Stomach (tissue), 19 donors: ENCODE measurements at places on chromosomes 7 and 10.

DNA sequence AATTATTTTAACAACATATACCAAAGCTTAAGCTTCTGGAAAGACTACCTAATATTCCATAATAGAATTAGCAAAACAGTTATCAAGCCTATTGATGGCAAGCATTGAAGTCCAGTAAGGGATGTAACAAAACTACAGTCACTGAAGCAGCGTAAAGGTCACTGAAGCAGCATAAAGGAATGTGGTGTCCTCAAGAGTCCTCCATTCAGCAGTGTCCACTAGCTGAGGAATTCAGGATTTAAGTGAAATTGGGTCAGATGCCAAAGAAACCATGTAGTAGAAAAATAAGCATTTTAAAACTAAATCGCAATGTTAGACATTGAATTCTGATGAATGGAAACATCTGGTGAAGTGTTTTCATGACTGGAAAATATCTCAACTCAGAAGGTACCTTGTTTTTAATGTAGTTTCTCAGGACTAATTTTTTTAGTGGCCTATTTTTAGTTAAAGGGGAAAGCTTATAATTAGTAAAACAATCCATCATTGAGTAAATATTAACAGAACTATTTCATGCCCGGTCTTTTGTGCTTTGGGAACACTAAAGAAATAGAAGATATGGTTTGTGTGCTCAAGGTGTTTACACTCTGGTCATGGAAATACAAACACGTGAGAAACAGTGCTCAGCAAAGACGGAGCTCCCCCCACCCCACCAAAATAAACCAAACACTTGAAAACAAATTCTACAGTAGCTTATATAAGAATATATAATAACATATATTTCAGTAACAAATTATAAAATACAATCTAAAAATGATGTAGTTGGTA, 121.4 kb downstream of the CDK14 start:
- H3K27ac ChIP-seq = peak overlapping the region; percentile 82
- H3K4me1 ChIP-seq = peaks cover 96% of the 10 kb centered on the region
- peak; percentile 47 for DNase-seq
- no peaks in the 10 kb centered on the region for H3K27me3 ChIP-seq
- no peaks in the 10 kb centered on the region for H3K36me3 ChIP-seq
- H3K4me3 ChIP-seq = no peak overlapping the region

GRCh38 chr7:1380231-1380815, 78.9 kb downstream of the MICALL2 start:
- H3K4me1 ChIP-seq = no peaks in the 10 kb centered on the region
- no peak overlapping the region for H3K27ac ChIP-seq
- H3K27me3 ChIP-seq = peaks cover 37% of the 10 kb centered on the region
- DNase-seq = no peak

DNA sequence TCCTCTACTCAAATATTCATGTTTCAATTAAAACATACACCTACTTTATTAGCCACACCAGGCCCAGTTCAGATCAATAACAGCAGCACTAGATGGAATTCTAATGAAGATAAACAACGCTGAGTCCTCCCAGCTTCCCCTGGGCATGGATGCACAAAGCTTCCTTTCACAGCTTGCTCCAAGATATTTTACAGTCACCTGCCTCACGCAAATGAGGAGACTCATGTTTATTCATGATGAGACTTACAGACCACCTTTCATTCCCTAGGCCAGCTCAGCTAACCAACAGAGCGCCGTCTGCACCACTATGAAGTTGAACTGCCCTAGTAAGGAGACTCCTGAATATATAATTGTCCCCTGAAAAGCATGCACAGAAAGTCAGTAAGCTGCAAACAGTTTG, 283.0 kb upstream of the AOAH start:
- no peaks in the 10 kb centered on the region for H3K4me1 ChIP-seq
- peaks cover 4% of the 10 kb centered on the region for H3K36me3 ChIP-seq
- DNase-seq = no peak
- no peak overlapping the region for H3K4me3 ChIP-seq

- no peak for DNase-seq
- no peaks in the 10 kb centered on the region for H3K27me3 ChIP-seq
- H3K36me3 ChIP-seq = peaks cover 39% of the 10 kb centered on the region
- H3K4me1 ChIP-seq = peaks cover 12% of the 10 kb centered on the region
- no peak overlapping the region for H3K4me3 ChIP-seq
Measured at GRCh38 chr10:84469470-84469869, 141.1 kb downstream of the CCSER2 start.

DNA sequence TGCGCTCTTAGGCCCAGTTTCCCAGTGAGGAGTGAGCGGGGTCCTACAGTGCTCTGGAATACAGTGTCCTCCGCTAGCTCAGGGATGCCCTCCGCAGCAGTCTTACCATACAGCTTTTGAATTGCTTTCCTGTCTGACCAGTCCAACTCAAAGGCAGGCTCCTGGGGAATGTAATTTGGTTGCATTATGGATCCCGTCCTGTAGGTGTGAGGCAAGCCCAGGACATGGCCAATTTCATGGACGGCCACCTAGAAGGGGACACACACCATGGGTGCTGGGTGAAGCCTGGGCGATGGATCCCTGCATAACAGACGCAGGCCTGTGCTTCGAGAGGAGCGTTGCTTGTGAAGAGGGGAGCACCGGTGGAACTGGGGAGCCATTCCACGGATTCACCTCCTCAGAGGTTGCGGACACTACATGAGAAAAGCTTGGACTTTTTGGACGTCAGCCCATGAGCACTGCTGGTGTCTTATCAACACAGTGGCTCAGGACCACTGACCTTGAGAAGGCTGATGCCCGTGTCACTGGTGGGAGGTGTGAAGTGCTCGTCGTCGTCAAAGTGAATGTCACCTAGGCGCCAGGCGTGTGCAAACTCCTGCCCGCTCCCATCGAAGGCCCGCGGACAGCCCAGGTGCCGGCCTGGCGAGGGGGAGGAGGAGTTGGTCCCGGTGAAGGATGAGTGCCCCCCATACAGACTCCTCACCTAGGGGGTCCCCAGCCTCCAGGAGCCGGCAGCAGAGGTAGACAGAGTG, 3.3 kb downstream of the MMP21 start:
- no peaks in the 10 kb centered on the region for H3K4me1 ChIP-seq
- DNase-seq = no peak
- no peaks in the 10 kb centered on the region for H3K27me3 ChIP-seq
- H3K4me3 ChIP-seq = no peak overlapping the region
- H3K27ac ChIP-seq = no peak overlapping the region

GRCh38 chr10:104342941-104343411, 4.7 kb upstream of the ITPRIP start:
- no peaks in the 10 kb centered on the region for H3K27me3 ChIP-seq
- DNase-seq = no peak
- no peak overlapping the region for H3K27ac ChIP-seq
- H3K4me1 ChIP-seq = peaks cover 25% of the 10 kb centered on the region
- no peaks in the 10 kb centered on the region for H3K36me3 ChIP-seq

DNA sequence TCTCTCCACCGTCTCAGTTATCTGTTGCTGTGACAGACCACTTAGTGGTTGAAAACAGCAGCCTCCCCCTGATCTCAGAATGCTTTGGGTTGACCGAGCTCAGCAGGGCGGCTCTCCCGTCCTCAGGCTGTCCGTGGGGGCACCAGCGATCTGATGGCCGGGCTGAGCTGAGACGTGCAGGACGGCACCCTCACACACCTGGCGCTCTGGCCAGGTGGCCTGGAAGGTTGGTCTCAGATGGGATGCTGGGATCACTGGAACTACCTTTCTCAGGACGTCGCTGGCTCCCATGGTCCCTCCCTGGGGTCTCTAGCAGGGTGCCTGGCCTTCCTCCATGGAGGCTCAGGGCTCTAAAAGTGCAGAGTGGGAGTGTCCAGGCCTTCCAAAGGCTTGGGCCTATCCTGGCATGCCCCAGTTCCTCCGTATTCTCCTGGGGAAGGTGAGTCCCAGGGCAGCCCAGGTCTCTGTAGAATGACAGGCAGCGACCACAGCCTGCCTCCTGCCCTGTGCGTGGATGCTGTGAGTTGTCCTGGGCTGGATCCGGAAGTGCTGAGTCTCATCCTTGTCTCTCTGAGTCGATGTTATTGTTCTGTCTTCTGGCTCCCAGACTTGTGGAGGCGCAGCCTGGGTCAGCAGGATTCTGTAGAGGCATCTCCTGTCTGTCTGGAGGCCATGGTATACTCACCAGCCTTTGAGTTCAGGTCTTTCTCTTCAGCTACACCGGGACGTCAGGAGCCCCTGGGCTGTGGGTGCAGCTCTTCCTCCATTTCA, 12.2 kb upstream of the PWWP2B start:
- no peak for DNase-seq
- H3K27ac ChIP-seq = no peak overlapping the region
- H3K36me3 ChIP-seq = no peaks in the 10 kb centered on the region
- H3K4me3 ChIP-seq = no peak overlapping the region
- no peaks in the 10 kb centered on the region for H3K27me3 ChIP-seq
- peaks cover 16% of the 10 kb centered on the region for H3K4me1 ChIP-seq

DNA sequence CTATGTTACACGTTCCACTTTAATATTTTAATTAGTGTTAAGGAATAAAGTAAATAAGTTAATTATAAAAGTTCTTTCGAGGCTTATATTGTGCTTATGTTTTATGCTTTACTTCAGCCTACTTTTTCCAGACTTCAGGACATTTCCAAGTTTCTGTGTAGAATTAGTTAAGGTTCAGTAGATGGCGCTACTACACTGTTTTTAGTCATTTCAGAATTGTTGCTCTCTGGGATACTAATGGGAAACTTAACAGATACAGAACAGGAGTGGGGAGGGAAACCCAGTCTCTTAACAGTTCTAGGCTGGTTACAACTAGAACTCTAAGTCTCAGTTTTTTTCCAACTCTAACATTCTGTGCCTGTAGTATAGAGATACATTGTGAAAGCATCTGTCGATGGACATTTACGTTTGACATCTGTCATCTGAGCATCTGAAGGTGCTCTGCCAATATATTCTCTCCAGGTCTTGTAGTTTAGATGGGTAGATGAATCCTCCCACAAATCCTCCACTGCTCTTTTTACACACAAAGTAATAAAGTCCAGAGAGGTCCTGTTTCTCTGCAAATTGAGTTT, 56.8 kb upstream of the FAM171A1 start:
- no peaks in the 10 kb centered on the region for H3K4me1 ChIP-seq
- no peak overlapping the region for H3K4me3 ChIP-seq
- no peaks in the 10 kb centered on the region for H3K36me3 ChIP-seq
- no peak for DNase-seq
- no peak overlapping the region for H3K27ac ChIP-seq

DNA sequence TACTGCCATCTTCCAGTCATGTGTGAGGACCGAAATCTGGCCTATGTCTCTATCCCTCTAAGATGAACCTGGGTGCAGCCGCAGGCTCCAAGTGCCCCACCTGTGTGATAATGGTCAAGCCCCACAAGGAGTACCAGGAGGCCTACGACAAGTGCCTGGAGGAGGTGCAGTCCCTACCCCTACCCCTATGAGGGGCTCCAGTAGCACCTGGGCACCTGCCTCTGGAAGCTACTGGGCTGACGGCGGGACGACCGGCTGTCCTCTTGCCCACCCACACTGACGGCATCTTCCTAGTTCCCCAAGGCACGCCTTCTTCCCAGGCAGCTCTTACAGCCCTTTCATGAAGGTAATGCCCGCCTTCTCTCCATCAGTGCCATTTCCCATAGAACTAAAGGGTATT, 47.4 kb downstream of the HOXA1 start:
- no peaks in the 10 kb centered on the region for H3K36me3 ChIP-seq
- H3K4me1 ChIP-seq = no peaks in the 10 kb centered on the region
- no peak for DNase-seq
- H3K27ac ChIP-seq = no peak overlapping the region
- H3K27me3 ChIP-seq = no peaks in the 10 kb centered on the region

- H3K36me3 ChIP-seq = peaks cover 12% of the 10 kb centered on the region
- H3K27me3 ChIP-seq = no peaks in the 10 kb centered on the region
- peak overlapping the region; percentile 80 for H3K27ac ChIP-seq
- H3K4me3 ChIP-seq = no peak overlapping the region
- no peak for DNase-seq
Measured at GRCh38 chr10:103794996-103795395, 60.4 kb downstream of the SH3PXD2A start.

GRCh38 chr7:11698384-11698871, 133.6 kb downstream of the THSD7A start:
- no peak for DNase-seq
- H3K27ac ChIP-seq = no peak overlapping the region
- peaks cover 6% of the 10 kb centered on the region for H3K4me1 ChIP-seq
- H3K27me3 ChIP-seq = no peaks in the 10 kb centered on the region
- no peak overlapping the region for H3K4me3 ChIP-seq

DNA sequence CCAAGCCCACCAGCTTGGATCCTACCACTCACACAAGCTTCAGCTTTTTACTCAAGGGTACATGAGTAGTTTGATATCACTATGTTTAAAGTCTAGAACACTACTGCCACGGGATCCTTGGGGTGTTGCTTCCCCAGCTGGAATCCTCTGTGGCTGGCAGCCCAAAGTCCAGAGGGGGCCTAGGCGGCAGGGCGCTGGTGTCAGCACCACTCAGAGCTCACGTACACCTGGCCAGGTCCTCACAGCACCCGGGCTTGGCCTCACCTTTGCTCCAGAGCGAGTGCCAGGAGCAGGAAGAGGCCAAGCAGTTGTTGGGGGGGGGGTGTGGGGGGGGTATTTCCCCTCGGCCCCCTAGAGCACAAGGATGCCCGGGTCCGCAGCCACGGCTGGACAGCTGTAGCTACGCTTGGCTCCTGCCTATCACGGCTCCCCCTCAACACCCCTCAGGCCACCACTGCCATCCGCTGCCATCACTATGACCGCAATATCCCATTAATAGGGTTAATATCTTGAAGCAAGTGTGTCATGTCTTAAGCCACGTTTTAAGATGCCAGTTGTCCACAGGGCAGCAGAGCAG, 17.0 kb downstream of the ZDHHC6 start:
- peaks cover 100% of the 10 kb centered on the region for H3K36me3 ChIP-seq
- H3K27me3 ChIP-seq = no peaks in the 10 kb centered on the region
- H3K27ac ChIP-seq = no peak overlapping the region
- peak; percentile 12 for DNase-seq
- H3K4me3 ChIP-seq = no peak overlapping the region

DNA sequence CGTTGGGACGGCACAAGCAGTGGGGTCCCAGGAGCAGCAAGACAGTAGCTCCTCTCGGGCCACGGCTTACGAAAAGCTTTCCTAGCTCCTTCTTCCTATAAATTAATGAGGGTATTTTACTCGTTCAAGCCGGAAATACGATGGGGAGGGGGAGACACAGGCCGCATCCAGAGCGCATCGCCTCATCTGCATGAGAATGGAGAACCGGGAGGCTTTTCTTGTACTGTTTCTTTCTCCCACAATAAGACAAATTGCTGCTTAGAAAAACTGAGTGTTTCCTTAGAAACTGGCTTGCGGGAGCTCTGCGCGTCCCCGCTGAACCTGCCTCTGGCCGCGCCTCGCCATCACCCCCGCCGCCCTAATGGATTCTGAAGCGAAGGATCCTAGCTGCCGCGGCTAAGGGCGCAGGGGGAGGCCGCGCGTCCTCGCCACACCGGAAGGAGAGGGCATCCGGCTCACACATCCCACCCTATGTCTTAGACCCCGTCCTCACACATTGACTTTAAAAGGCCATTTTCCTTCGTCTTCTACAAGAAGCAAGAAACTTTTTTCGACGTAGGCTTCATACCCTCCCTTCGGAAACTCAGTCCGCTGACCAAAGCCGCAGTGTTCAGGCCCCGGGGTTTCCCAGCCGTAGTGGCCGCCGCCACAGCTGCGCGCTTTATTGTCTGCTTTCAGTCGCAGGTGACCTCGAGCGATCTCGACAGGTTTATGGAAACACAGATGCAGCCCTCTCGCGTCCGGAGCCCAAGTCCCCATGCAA, 8.8 kb downstream of the NXPH1 start:
- no peak overlapping the region for H3K4me3 ChIP-seq
- no peak overlapping the region for H3K27ac ChIP-seq
- DNase-seq = no peak
- H3K4me1 ChIP-seq = peaks cover 19% of the 10 kb centered on the region
